ENCODE measurements at places on chromosomes 4 and X. TPM values are rescaled to one million over a fixed set of nuclear protein-coding genes. Genes with fewer than 3 reads are reported as not detected.

Gene F9
- total RNA-seq, result not detected

Gene GLA
- total RNA-seq, result 21.7 TPM

Gene SLC10A4
- 0.53 TPM for total RNA-seq

Gene NUDT11
- total RNA-seq, result 3.6 TPM

Gene HSFX4
- total RNA-seq, result not detected

Gene MAGEA4
- 922 TPM for total RNA-seq

Gene SPINK2
- not detected for total RNA-seq

Gene TACR3
- 0.15 TPM for total RNA-seq

Gene TEX11
- total RNA-seq, result not detected

Gene DUSP9
- total RNA-seq, result 7.6 TPM

Gene HMX1
- total RNA-seq, result not detected

Gene MAGEE2
- total RNA-seq, result not detected

Gene MGARP
- 0.11 TPM for total RNA-seq

Gene TMEM271
- not detected for total RNA-seq

Gene DCAF12L1
- total RNA-seq, result not detected

Gene USP17L15
- not detected for total RNA-seq

Data from A375 (cell line).